ENCODE measurements at places on chromosomes 3 and 15.

- no peak for DNase-seq
These were observed 74.5 kb downstream of the MYLK start for GRCh38 chr3:123809597-123809996.

DNA sequence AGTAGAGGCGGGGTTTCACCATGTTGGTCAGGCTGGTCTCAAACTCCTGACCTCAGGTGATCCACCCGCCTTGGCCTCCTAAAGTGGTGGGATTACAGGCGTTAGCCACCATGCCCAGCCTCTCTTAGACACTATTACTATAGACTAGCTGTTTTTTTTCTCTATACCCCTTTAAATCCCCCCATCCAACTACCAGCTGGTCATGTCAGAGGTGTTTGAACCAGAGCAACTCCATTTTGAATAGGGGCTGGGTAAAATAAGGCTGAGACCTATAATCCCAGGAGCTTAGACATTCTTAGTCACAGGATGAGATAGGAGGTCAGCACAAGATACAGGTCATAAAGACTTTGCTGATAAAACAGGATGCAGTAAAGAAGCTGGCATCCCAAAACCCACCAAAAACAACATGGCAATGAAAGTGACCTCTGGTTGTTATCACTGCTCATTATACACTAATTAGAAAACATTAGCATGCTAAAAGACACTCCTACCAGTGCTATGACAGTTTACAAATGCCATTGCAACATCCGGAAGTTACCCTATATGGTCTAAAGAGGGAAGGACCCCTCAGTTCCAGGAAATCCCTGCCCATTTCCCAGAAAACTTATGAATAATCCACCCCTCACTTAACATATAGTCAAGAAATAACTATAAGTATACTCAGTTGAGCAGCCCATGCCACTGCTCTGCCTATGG lies 57.8 kb upstream of the GPD1L start:
- DNase-seq: no peak

- no peak for DNase-seq
These were observed 20.3 kb downstream of the STARD9 start for GRCh38 chr15:42595626-42596240.

- no peak for DNase-seq
These were observed 32.6 kb upstream of the SPATA16 start for GRCh38 chr3:173173652-173174051.

GRCh38 chr3:106337116-106337515 lies 468.3 kb upstream of the CBLB start:
- no peak for DNase-seq

- no peak for DNase-seq
These were observed 4.9 kb downstream of the MUC4 start for GRCh38 chr3:195806916-195807231.

- no peak for DNase-seq
These were observed 712 bp downstream of the RTF1 start for GRCh38 chr15:41417418-41418195.

DNA sequence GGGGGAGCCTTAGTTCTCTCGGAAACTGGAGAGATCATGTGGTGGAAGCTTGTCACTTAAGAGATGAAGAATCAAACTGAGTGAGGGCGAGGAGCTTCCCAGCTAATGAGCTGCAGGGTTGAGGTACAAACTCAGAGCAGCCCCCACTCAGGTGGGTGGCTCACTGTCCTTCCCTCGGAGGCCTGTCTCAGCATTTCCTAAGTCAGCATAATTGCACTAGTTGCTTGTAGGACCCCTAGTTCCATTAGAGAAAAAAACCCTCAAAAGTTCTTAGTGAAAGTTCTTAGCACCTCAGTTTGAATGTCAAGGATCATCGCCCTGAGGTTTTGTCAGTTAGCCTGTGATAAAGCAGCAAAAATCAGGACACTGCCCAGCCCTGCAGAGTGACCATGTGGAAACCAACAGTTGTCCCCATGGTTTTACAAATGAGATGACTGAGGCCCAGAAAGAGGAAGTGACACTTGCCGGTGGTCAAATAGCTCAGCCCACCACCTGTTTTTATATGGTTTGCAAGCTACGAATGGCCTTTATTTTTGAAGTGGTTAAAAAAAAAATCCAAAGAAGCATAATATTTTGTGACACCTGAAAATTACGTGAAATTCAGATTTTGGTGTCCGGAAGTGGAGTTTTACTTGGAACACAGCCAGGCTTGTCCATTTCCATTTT lies 11.9 kb downstream of the SMAD6 start:
- DNase-seq: no peak

GRCh38 chr15:76936671-76937070 lies 5.1 kb downstream of the RCN2 start:
- no peak for DNase-seq

DNA sequence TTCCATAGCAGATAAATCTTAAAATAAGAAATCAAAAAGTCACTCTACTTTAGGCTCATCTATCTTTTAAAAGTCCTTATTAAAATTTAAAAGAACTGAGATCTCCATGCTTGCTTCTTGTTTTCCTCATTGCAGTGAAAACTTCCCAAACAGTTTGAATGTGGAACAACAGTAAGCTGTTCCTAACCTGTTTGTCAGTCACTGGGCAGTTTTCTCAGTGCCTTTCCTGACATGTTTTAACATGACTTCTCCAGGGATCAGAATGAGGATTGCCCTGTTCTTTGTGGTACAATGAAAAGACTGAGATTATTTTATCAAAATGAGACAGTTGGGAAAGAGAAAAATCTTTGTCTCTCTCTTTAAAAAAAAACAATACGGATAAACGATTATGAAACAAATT lies 774 bp downstream of the GPR87 start:
- DNase-seq: no peak

- DNase-seq: no peak
These were observed 334.5 kb upstream of the FRG2C start for GRCh38 chr3:75329476-75330097.

- no peak for DNase-seq
These were observed 32.0 kb downstream of the FAIM start for GRCh38 chr3:138640537-138640936.

GRCh38 chr3:135311699-135312098 lies 516.6 kb downstream of the EPHB1 start:
- DNase-seq: no peak

GRCh38 chr3:108877901-108878300 lies 55.3 kb downstream of the TRAT1 start:
- no peak for DNase-seq

GRCh38 chr3:42635111-42635510 lies 18.4 kb upstream of the ZBTB47 start:
- DNase-seq: no peak

- no peak for DNase-seq
These were observed 284.1 kb upstream of the STT3B start for GRCh38 chr3:31248563-31248992.

- no peak for DNase-seq
These were observed 231.5 kb upstream of the SGO1 start for GRCh38 chr3:20417388-20418108.

DNA sequence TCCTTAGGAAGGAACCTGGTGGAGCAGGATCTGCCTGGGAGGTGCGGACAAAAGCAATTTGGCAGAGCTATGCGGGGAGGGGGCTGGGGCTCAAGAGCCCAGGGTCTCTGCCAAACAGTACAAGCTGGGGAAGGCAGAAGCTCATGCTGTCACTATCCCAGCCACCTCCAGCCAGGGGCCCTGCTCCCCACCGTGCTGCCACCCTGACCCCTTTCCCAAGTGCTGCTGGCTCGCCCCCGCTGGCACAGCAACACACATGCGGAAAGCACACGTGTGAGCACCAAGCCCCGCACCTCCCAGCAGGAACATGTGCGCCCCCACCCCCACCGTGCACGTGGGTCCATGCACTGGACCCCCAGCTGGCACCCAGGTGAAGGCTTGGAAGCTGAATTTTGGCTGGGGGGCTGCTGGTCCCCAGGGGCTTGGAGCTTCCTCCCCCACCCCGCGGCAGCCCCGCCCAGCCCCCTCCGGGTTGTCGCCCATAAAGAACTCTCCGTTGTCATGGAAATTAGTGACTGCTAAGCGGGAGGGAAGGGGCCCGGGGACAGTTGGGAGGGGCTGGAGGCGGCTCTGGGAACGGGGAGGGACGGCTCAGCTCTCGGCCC lies 742 bp downstream of the CAMKV start:
- DNase-seq: no peak

DNA sequence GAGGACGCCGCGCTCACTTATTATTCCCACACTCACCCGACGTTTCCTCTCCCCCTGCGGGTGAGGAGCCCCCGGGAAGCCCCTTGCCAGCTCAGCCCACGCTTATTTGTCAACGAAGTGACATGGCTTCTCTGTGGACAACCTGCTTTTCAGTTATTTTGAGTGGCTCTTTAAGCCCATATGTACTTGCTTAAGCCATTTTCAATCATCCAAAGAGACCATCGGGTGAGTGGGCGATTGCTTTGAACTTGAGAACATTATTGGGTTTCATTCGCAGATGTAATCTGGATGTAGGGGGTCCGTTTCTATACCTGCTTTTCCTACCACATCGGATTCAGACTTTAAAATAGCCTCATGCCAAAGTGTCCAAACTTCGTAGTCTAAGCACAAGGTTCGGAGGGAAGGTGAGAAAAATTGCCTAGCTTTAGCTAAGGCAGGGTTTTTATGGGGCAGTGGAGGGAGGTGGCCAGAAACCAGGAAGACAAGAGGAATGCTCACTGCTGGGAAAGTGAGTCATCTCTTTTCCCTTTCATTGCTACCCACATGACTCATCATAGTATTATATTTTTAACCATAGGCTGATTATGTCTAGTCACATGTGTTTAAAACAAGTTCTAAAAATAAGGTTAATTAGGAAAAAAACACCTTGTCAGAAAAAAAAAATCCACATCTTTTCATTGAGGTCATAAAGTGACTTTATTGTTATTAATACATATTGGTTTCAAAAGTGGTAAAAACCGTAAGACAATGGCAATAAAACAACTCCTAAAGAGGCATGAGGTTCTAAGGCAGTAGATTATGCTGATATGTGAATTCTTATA lies 773.1 kb upstream of the NR2F2 start:
- no peak for DNase-seq

DNA sequence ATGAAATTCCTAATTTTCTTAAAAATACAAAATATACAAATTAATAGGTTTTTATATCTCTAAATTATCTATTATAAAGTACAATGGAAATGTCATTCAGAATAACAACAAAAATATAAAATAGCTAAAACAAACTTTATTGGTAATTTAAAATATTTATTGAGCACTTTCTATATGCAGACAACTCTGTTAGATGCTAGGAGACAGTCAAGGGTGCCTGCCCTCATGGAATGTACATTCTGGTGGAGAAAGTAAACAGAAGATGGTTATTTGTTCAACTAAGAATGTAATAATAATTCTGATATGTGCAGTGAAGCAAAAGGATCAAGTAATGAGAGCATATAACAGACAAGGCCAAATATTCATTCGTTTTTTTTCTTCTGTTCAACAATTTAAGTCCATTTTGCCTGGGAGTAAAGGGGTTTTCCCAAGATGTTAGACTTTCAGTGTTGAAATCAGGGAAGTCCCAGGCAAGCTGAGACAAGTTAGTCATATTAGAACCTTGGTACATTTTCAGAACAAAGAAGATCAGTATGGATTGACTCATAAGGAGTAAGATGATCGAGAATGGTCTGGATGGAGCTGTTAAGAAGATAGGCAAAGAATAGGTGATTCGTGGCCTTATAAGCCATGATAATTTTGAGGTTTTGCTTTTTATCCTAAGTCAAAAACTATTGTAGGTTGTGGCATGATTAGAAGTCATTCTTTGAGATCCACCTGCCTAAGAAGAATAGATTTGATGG lies 150.2 kb upstream of the MLF1 start:
- DNase-seq: no peak

DNA sequence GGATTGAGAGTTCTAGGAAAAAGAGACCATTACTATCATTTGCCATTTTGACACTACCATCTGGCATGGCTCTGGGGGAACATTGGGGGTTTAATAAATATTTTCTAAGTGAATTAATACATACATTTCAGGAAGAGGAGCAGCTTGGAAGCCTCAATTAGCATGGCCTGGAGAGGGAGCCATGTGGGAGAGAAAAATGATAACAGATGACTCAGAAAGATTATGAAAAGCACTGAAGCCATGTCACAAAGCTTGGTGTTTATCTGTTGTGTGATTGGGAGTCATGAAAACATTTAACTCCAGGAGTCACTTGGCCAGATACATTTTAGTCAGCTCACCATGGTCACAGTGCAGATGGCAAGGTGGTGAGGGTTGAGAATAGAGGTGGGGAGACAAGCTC lies 121.0 kb downstream of the SSR3 start:
- no peak for DNase-seq

DNA sequence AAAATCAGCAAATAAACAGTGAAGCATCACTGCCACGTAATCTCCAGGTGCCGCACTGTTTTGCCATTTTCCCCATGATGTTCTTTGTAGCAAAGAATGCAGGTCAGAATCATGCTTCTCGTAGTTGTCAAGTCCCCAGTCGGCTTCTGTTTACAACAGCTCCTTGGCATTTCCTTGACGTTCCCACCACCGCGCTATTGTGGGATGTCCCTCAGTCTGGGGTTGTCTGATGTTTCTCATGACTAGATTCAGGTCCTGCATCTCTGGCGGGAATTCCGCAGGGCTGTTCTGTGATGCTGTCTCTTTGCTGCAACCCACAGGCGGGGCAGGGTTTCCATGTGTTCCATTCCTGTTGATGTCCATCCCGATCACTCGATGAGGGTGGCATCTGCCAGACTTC lies 117.9 kb upstream of the SMAD3 start:
- DNase-seq: no peak

DNA sequence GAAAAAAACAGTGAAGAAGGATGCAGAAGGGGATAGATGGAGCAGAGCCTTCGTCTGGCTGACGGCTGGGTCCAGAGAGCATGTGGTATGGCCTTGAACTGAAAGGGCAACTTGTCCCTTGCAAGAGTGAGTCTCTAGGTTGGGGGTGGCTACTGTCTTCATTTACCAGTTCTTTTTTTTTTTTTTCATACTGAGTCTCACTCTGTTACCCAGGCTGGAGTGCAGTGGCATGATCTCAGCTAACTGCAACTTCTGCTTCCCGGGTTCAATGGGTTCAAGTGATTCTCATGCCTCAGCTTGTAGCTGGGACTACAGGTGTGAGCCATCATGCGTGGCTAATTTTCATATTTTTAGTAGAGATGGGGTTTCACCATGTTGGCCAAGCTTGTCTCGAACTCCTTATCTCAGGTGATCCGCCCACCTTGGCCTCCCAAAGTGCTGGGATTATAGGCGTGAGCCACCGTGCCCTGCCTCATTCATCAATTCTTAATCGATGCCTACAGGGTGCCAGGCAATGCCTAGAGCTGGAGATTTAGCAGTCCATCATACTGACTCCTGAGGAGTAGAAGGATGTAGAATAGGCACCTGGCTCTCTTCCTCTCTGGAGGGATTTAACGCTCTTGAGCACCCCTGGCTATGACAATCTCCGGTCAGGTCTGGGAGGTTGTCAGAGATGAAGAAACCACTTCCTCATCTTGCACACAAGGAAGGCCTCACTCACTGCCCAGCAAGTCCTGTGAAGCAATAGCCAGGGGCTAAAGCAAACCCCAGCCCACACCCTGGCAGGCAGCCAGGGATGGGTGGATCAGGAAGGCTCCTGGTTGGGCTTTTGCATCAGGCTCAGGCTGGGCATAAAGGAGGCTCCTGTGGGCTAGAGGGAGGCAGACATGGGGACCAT lies at the start of gene CAMP:
CAMP (plus strand) TSS at position 880 of the 898 bp plus-strand sequence; CDS start at position 897, 17 bp downstream.
- peak; percentile 74 for DNase-seq

Data from mesothelial cell of epicardium (in vitro differentiated cells).